Stomach (tissue), 19 donors: ENCODE measurements at places on chromosomes 12 and 14. TPM values are rescaled to one million over a fixed set of nuclear protein-coding genes. Genes with fewer than 3 reads are reported as not detected.

DNA sequence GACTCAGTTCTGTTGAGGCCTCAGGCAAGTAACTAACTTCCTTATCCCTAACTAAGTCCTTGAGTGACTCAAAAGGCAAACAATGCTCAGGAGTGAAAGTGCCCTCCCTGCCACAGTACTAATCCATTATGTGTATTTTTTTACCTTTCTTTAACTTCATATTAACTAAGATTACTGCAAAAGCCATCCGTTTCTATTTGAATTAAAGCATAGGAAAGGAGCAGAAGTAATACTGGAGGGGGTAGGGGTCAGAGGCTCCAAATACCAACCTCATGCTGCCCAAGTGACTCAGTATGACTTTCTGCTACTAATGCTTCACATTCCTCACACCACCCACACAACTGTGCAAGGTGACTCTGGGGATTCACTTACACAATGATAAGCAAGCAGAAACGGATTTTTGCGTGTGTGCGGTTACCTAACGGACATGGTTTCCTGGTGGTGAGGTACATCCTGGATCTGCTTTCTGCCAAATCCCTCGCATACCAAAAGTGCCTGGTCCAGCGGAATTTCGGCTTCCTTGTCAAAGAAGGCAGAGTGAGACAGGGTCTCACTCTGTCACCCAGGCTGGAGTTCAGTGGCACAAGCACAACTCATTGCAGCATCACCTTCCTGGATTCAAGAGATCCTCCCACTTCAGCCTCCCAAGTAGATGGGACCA, 25.1 kb downstream of the MOK start:
- peak; percentile 67 for DNase-seq

GRCh38 chr14:102827716-102828115, 50.5 kb downstream of the TRAF3 start:
- DNase-seq: no peak

- DNase-seq: no peak
These were observed 547.9 kb downstream of the DIO2 start for GRCh38 chr14:79663453-79663852.

GRCh38 chr14:68941820-68942219, 37.3 kb downstream of the ACTN1 start:
- peak; percentile 34 for DNase-seq

GRCh38 chr12:2075508-2076195, 22.9 kb downstream of the CACNA1C start:
- DNase-seq: no peak

DNA sequence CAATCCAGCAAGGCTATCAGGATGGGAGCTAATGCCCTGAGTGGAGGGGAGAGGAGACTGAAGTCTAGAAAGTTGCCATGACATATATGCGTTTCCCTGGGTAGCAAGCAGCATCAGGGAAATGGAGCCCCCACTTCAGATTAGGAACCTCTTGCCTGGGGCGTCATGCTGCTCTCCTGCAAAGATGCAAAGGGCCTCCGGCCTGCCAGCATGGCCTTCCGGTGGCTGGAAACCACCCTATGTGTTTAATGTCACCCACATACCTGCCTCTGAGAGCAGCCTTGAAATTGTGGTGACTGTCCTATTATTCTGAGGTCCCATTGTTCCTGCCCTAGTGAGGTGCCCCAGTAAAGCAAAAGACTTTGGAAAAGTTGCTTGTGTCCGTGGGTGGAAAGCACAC, 10.0 kb upstream of the IFI27L2 start:
- DNase-seq: no peak

DNA sequence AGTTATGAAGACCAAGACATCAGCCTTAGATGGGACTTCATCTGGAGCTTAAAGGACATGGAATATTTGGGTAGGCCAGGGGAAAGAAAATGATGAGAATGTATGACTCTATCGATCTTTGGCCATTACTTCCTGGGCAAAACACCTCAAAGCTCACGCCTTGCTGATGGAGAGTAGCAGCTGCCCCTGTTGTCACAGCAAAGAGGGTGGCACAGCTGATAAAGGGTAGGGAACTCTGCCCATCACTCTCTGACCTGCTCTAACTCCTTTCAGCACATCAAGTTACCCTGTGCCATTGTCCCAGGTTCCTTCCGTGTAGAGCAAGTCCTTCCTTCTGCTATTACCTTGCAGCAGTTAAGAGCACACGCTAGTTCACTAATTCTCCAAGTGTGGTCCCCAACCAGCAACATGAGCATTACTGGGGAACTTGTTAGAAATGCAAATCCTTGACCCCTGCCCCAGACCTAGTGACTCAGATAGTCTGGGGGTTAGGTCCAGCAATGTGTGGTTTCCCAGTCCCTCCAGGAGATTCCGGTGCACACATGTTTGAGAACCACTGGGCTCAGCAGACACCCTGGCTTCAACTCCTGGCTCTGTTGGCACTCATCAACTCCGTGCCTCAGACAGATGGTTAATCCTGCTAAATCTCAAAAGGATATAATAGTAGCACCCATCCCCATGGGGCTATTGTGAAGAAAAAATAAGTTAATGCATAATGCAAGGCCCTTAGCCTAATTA, 93.7 kb upstream of the EEA1 start:
- DNase-seq: no peak

DNA sequence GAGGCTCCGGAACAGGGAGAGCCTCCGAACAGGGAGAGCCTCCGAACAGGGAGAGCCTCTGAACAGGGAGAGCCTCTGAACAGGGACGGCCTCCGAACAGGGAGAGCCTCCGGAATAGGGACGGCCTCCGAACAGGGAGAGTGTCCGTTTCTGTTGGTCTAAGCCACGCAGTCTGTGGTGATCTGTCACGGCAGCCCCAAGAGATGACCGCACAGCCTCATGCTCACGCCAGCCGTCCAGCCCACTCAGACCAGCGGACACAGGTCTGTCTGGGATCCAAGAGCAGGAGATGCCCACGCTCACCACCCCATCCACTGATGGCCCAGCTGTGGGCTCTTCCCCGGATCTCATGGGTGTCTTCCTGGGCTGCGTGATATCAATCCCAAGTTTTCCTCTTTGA, 33.3 kb downstream of the GALNT9 start:
- DNase-seq: no peak

GRCh38 chr12:45674181-45674977, 55.1 kb upstream of the ARID2 start:
- DNase-seq: peak; percentile 72

DNA sequence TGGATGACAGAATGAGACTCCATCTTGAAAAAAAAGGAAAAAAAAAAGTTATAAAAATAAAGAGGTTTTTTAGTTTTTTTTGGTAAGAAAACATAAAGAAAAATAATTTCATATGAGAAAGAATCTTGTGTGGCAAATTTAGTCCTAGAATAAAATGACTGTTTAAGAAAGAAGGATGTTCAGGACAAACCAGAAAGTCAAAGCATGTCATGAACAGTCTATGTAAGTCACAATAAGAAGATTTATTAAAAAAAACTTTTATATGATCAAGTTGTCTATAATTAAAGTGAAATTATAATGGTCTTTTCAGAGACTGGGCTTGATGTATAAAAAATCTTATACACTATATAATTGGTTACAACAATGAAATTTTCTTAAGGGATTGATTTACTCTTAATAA, 68.1 kb upstream of the HECTD1 start:
- DNase-seq: no peak

- no peak for DNase-seq
These were observed 16.7 kb downstream of the SLC7A7 start for GRCh38 chr14:22798528-22798927.

DNA sequence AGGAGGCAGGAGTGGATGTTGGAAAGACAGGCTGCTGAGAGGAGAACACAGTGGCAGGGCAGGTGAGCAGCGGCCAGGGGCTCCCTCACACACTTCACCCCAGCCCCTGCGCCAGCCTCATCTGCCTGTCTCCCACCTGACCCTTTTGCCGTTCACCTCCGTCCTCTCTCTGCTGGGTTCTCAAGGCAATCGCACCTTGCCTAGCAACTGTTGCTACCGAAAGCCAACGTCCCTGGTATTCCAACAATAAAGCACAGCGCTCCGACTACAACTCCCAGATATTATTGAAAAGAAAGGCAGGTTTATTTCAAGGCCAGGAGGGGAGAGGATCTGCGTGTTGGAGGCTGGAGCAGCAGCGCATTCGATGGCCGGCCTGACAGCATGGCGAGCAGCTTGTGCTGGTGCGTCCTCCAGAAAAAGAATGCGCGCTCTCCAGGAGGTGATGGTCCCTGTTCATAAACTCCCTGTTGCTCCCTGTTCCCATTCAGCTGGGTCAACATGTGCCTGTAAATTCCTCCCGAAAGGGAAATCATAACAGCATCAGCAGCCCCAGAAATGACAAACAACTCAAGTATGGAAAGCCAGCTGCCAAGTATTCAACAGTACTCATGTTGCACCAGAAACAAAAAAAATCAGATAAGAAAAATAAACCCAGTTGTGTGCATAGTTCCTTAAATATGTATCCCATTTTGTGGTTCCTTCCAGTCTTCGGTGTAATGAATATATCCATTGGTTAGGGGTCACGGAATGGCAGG, 153.0 kb upstream of the DIO3 start:
- DNase-seq: no peak

GRCh38 chr14:98229656-98230366, 1042.2 kb downstream of the BCL11B start:
- DNase-seq: no peak

GRCh38 chr12:9118158-9118557, 2.4 kb upstream of the A2M start:
- DNase-seq: no peak

- peak; percentile 61 for DNase-seq
These were observed 101.8 kb upstream of the EIF5 start for GRCh38 chr14:103232031-103232808.

- no peak for DNase-seq
These were observed 538.0 kb upstream of the ATP2B1 start for GRCh38 chr12:90246688-90247087.

GRCh38 chr14:91252871-91253794, 8.6 kb upstream of the GPR68 start:
- peak; percentile 73 for DNase-seq

GRCh38 chr14:77067632-77068516, 30.2 kb upstream of the CIPC start:
- peak; percentile 81 for DNase-seq

DNA sequence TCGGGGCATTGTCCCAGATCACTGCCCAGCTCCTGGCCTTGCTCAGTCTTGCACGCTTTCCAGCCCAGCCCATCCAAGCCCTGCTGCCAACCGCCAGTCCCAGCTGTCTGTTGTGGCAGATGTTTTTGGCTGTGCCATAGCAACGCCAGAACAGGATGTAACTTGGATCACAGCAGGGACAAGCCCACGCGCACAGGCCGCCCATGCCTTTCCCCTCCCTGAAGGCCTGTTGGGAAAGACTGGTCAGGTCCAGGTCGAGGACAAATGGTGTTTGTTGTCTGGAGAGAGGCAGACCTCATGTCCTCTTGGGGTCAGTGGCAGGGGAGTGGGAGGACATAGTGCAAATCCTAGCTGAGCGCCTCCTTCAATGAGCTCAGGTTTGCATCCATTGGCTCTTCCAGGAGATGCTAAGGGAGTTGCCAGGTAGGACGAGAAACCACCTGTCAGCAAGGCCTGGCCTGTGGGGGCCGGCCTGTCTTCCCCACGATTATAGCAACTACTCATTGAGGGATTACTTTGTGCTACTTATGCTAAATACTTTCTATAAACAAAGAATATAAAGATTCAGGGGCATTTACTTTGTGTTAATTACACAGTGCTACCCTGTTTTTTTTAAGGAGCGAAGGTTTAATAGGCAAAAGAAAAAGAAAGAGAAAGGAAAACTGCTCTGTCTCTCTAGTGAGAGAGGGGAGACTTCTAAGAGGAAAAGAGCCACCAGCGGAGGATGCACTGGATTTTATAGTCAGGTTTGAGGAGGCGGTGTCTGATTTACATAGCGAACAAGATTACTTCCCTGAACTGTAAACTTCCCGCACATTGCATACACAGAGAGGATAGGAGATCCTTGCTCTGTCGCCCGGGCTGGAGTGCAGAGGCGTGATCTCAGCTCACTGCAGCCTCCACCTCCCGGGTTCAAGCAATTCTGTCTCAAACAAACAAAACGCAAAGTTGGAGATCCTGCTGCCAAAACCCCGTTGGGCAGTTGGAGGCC, 42.8 kb upstream of the CORO1C start:
- DNase-seq: peak; percentile 87

DNA sequence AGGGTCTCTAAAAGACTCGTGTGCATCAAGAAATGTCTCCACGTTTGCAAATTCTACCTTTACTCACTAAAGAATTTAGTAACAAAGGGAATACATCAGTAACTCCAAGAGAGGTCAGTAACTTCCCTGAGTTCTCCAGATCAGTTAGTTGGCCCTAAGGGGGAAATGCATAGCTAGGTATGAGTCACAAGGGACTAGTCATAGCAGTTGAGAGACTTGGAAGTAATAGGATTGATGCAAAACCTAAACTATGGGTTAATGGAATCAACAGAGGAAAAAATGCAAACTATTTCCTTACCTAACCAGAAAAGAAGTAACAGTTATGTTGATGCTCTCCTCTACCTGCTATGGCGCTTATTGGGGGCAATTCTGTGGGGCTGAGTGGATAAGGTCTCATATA, 148.8 kb upstream of the GARIN6 start:
- DNase-seq: no peak

GRCh38 chr12:82673698-82674097, 13.0 kb upstream of the TMTC2 start:
- no peak for DNase-seq

DNA sequence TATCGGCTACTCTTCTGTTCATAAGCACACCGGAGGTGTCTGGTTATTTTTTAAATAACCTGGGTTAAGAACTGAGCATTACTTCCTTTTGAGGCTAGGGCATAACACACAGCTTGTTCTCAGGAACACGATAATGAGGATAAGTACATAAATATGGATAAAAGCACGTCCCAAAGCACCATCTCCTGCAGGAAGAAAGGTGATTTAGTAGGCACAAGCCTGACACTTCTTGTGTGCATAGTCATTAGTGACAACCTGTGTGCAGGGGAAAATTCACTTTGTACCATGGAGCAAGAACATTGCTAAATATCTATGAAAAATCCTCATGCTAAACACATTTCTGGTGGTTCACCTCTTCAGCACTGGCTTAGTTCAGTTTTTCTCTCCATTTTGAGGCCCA, 166.5 kb downstream of the SNAPC1 start:
- no peak for DNase-seq

DNA sequence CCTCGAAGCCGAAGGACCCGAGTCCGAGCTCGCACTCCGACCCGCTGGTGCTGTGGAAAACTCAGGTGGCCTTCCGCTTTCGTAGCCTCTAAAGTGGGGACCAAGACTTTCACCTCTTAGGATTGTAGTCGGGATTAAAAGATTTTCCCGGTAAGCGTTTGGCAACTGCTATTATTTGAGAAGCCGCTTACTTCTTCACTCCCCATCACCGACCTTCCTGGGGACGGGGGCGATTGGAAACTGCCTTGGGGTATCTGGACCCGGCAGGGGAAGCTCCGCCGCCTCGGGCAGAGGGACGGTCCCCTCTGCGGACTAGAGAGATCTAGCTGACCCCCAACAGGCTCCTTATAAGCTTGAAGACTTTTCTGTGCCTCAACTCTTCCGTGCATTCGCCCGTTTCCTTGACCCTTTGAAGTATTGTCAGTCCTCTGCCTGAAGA, 659 bp downstream of the TRAFD1 start:
- no peak for DNase-seq

The C1QL4 gene
- not detected for total RNA-seq

The RASSF9 gene
- total RNA-seq: 6.2 TPM

The TRIM9 gene
- total RNA-seq: 1.2 TPM

The SMCO3 gene
- total RNA-seq: 2.4 TPM

The ZNF385A gene
- total RNA-seq: 2.6 TPM

The PLBD1 gene
- not detected for total RNA-seq

The BIN2 gene
- 4.0 TPM for total RNA-seq

The SLC38A6 gene
- total RNA-seq: 7.6 TPM

The RTL1 gene
- total RNA-seq: not detected

The HOXC12 gene
- total RNA-seq: not detected
